ENCODE measurements at places on chromosomes 6 and 20. TPM values are rescaled to one million over a fixed set of nuclear protein-coding genes. Genes with fewer than 3 reads are reported as not detected.
A peak's percentile ranks its signal among the peaks of the same experiment; 100 is the strongest.

Gene SNAI1
- 3.8 TPM for total RNA-seq

Gene HRH3
- 0.35 TPM for total RNA-seq

GRCh38 chr6:75171567-75171966 lies 34.3 kb downstream of the COL12A1 start:
- H3K4me1 ChIP-seq: peaks cover 4% of the 10 kb centered on the region
- no peak overlapping the region for H3K4me3 ChIP-seq
- peaks cover 4% of the 10 kb centered on the region for H3K36me3 ChIP-seq
- H3K27ac ChIP-seq: peak overlapping the region; percentile 77

DNA sequence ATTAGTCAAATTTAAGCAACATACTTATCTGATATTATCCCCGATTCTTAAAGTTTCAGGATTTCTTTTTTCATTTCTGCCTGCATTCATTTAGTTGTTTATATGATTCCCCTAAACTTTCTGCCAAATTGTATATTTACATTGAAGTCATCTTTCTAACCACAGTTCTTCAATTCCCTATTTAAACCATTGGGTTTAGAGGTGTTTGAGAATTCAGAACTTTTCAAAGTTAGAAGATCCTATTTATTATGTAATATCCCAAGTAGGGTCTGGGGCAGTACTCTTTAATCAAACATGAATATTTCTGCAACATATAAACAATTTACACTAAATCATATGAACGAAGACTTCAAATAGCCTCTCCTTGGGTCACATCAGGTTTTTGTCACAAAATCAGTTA lies 52.9 kb downstream of the KLHL31 start:
- H3K4me1 ChIP-seq: no peaks in the 10 kb centered on the region
- no peak overlapping the region for H3K4me3 ChIP-seq
- H3K27me3 ChIP-seq: no peaks in the 10 kb centered on the region

DNA sequence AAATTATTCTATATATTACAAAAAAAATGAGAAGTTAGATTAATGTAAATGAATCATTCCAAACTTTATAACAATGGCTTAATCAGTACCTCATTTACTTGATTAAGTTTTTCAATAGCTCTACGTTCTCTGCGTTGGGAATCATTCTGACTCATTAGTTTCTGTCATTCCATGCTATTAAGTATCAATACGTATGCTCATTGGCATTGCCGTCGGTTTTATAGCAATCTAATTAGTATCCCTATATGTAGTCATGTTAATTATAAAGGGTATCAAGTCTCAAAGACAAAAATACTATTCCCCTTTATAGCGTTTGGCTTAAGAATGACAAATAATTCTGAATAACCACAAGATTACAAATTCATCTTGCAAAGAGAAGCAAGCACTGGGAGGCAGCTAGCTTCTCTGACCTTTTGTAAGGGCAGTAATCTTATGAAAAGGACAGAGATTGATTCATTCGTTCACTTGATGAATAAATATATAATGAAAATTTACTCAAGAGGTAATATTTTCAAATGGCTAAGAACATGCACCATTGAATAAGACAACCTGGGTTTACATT lies 41.8 kb downstream of the OLIG3 start:
- no peaks in the 10 kb centered on the region for H3K27me3 ChIP-seq
- no peaks in the 10 kb centered on the region for H3K4me1 ChIP-seq
- no peaks in the 10 kb centered on the region for H3K36me3 ChIP-seq

GRCh38 chr6:56220078-56220477 lies 27.3 kb downstream of the COL21A1 start:
- H3K27me3 ChIP-seq: no peaks in the 10 kb centered on the region
- H3K27ac ChIP-seq: no peak overlapping the region
- no peak overlapping the region for H3K4me3 ChIP-seq

Gene SGK2
- total RNA-seq: 0.75 TPM
